ENCODE measurements at places on chromosomes 7 and 10. TPM values are rescaled to one million over a fixed set of nuclear protein-coding genes. Genes with fewer than 3 reads are reported as not detected.

- DNase-seq: no peak
- H3K36me3 ChIP-seq: no peaks in the 10 kb centered on the region
- no peak overlapping the region for H3K27ac ChIP-seq
- H3K4me3 ChIP-seq: no peak overlapping the region
- no peaks in the 10 kb centered on the region for H3K27me3 ChIP-seq
Measured at GRCh38 chr10:11602919-11603523, 8.4 kb downstream of the USP6NL start.

DNA sequence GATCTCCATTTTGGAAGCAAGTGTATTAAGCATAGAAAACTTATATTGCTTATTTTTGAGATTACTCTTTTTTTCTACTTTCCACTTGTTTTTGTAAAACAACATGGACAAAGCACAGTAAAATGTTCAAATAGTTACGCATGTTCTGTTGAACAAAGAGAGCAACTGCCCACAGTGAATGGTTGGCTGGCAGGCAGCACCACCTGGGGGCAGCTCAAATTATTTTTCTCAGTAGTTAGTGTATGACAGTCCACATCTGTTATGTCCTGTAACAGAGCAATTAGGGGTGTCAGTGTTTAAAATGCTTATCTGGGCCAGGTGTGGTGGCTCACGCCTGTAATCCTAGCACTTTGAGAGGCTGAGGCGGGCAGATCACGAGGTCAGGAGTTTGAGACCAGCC lies 46.1 kb upstream of the CACUL1 start:
- no peaks in the 10 kb centered on the region for H3K4me1 ChIP-seq
- no peak overlapping the region for H3K4me3 ChIP-seq
- no peak overlapping the region for H3K27ac ChIP-seq

NPTX2 gene
- total RNA-seq: 0.96 TPM

ZP3 gene
- 5.7 TPM for total RNA-seq

GRCh38 chr10:24857031-24857725 lies 95.2 kb downstream of the PRTFDC1 start:
- no peaks in the 10 kb centered on the region for H3K36me3 ChIP-seq
- no peaks in the 10 kb centered on the region for H3K27me3 ChIP-seq
- no peak for DNase-seq
- H3K4me3 ChIP-seq: no peak overlapping the region
- H3K27ac ChIP-seq: no peak overlapping the region

GRCh38 chr10:22228167-22228938 lies 10.5 kb upstream of the EBLN1 start:
- no peak for DNase-seq
- peak overlapping the region; percentile 94 for H3K27ac ChIP-seq
- peaks cover 8% of the 10 kb centered on the region for H3K4me1 ChIP-seq
- peak overlapping the region; percentile 79 for H3K4me3 ChIP-seq
- H3K27me3 ChIP-seq: no peaks in the 10 kb centered on the region
- no peaks in the 10 kb centered on the region for H3K36me3 ChIP-seq

GRCh38 chr10:90289037-90289436 lies 568.8 kb downstream of the HTR7 start:
- no peaks in the 10 kb centered on the region for H3K36me3 ChIP-seq
- H3K4me1 ChIP-seq: peaks cover 3% of the 10 kb centered on the region
- no peak overlapping the region for H3K27ac ChIP-seq
- no peak overlapping the region for H3K4me3 ChIP-seq
- peaks cover 3% of the 10 kb centered on the region for H3K27me3 ChIP-seq
- DNase-seq: no peak

DNA sequence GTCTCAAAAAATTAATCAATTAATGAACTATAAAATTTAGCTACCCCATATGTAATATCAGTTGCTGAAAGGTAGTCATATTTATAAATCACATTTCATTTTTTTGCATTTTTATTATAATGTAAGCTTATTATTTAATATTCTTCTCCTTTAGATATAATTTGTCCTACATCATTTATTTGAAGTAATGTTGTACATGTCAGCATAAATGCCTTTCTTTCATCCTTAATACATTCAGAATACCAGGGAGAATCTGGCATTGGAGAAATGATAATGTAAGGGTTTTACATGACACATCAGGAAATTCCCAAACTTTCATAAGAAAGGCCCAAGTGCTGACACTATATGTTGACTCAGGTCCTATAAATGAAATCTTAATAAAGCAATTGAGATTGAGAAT lies 742.1 kb downstream of the CNTNAP2 start:
- no peaks in the 10 kb centered on the region for H3K4me1 ChIP-seq
- H3K27me3 ChIP-seq: no peaks in the 10 kb centered on the region
- no peak overlapping the region for H3K27ac ChIP-seq
- no peaks in the 10 kb centered on the region for H3K36me3 ChIP-seq

GRCh38 chr10:46094931-46095750 lies 49.1 kb upstream of the MSMB start:
- DNase-seq: no peak
- H3K27me3 ChIP-seq: no peaks in the 10 kb centered on the region
- no peaks in the 10 kb centered on the region for H3K36me3 ChIP-seq
- no peaks in the 10 kb centered on the region for H3K4me1 ChIP-seq
- H3K4me3 ChIP-seq: no peak overlapping the region

LRRC61 gene
- total RNA-seq: 3.7 TPM

TRIM8 gene
- total RNA-seq: 86.2 TPM

DNA sequence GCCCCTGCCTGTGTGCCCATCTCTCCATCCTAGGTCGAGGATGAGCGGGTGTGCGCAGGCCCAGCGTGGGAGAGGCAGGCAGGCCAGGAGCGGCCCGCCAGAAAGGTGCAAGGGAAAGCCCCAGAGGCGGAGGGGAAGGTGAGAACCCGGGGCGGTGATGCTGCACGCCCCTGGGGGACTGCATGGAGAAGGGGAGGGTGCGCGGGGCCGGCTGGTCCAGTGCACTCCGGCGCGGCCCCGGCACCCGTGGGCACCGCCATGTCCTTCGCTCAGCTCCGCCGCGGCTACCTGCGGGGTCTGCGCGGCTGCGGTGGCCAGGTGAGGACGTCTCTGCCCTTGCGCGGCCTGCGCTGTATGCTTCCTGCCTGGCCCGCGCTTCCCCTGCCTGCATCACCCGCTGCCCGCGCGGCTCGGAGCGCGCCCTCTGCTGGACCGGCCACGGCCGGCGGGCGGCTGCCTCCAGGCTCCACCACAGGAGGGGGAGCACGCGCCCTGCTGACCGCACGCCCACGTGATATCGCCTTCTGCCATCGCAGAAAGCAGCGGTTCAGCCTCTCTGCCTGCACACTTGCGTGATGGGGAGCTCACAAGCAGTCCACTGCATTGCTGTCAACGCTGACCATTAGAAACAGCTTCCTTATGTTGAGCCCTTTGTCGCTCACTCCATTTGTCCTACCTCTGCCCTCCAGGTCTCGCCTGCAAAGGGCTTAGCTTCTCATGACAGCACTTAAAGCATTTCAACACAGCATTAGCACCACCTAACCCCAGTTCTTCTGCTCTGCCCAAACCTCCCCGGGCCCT lies 73.9 kb downstream of the CXCL12 start:
- H3K27me3 ChIP-seq: no peaks in the 10 kb centered on the region
- H3K4me3 ChIP-seq: peak overlapping the region; percentile 51
- H3K36me3 ChIP-seq: no peaks in the 10 kb centered on the region
- DNase-seq: peak; percentile 87
- H3K4me1 ChIP-seq: peaks cover 14% of the 10 kb centered on the region

PILRA gene
- 2.2 TPM for total RNA-seq

DNA sequence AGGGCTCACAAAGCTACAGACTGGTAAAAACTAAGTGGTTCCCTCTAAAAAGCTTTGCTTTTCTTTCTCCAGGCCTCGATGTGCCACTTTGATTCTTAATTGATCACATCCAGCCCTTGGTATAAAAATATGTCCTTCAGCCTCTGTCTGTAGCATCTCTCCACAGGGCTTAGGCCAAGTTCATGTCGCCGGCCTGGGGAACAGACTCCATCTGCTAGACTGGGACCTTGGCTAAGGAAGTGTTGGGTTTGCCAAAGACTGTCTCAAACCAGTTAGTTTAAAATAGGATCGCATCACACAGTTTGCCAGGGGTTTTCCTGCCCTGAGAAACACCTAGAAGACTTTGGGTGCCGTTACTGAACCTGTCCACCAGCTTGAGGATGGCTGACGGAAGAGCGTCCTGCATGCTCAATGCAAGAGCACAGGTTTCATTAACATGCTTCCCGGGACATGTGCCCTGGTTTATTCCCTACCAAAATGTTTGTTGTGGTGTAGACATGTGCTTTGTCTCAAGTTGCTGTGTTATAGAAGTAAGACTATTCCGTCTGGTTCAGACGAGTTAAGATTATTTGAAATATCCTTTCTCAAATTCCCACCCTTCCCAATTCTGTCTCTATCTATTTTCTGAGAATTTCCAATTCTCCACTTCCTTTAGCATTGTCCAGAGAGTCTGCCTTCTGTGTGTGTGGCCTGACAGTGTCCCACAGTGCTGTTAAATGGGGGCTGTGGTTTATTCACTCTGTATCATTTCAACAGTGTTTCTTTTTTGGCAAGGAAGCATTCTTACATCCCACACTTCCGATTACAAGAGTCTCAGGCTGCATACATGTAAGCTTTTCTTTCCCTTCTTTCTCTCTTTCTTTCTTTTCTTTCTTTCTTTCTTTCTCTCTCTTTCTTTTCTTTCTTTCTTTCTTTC lies 334.7 kb downstream of the INHBA start:
- DNase-seq: peak; percentile 23
- no peak overlapping the region for H3K27ac ChIP-seq
- H3K27me3 ChIP-seq: no peaks in the 10 kb centered on the region
- H3K36me3 ChIP-seq: no peaks in the 10 kb centered on the region

GRCh38 chr7:30223896-30224295 lies 60.5 kb upstream of the ZNRF2 start:
- no peak overlapping the region for H3K4me3 ChIP-seq
- H3K27me3 ChIP-seq: no peaks in the 10 kb centered on the region
- peaks cover 4% of the 10 kb centered on the region for H3K4me1 ChIP-seq
- H3K36me3 ChIP-seq: no peaks in the 10 kb centered on the region
- H3K27ac ChIP-seq: no peak overlapping the region
- no peak for DNase-seq

WNT8B gene
- not detected for total RNA-seq

GRCh38 chr10:86411281-86411841 lies 44.8 kb upstream of the GRID1 start:
- H3K27me3 ChIP-seq: no peaks in the 10 kb centered on the region
- no peak for DNase-seq
- H3K36me3 ChIP-seq: no peaks in the 10 kb centered on the region
- H3K4me1 ChIP-seq: peaks cover 25% of the 10 kb centered on the region

GRCh38 chr7:143287339-143287934 lies 714 bp upstream of the CASP2 start:
- H3K4me1 ChIP-seq: peaks cover 62% of the 10 kb centered on the region
- H3K4me3 ChIP-seq: peak overlapping the region; percentile 23
- peak overlapping the region; percentile 96 for H3K27ac ChIP-seq
- no peaks in the 10 kb centered on the region for H3K36me3 ChIP-seq
- DNase-seq: no peak

TMEM140 gene
- 24.7 TPM for total RNA-seq

SH2B2 gene
- 1.3 TPM for total RNA-seq

DNA sequence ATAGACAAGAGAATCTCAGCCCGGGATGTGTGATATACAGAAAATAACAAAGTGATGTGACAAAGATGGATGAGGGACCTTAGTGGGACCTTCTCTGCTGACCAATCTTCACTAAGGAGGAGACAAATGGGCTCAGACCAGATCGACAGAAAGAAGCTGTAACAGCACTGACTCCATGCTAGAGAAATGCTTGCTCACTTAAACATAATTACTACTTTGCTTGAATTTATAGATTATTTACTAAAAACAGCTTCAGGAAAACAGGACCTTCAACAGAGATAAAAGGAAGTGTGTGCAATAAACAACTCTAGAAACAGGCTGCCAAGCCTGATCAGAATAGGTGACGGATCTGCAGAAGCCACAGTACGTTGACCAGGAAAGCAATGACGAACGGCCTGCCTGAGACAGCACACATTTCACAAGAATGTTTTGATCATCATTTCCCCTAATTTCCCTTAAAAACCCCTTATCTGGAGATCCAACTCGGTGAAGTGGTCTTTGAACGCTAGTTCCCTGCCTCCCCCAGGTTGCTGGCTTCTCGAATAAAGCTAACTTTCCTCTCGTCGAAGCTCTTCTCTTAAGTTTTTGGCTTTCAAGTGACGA lies 98.4 kb upstream of the STEAP1B start:
- DNase-seq: no peak
- no peak overlapping the region for H3K27ac ChIP-seq
- no peaks in the 10 kb centered on the region for H3K27me3 ChIP-seq

SLC25A40 gene
- total RNA-seq: 20.1 TPM

- H3K36me3 ChIP-seq: no peaks in the 10 kb centered on the region
- H3K27ac ChIP-seq: no peak overlapping the region
- no peaks in the 10 kb centered on the region for H3K27me3 ChIP-seq
- no peaks in the 10 kb centered on the region for H3K4me1 ChIP-seq
Measured at GRCh38 chr7:42406358-42406757, 169.3 kb upstream of the GLI3 start.

GRCh38 chr7:127629268-127629854 lies 11.4 kb upstream of the PAX4 start:
- peaks cover 4% of the 10 kb centered on the region for H3K4me1 ChIP-seq
- no peak overlapping the region for H3K4me3 ChIP-seq
- DNase-seq: no peak
- H3K27ac ChIP-seq: no peak overlapping the region

OIT3 gene
- total RNA-seq: 0.34 TPM

- H3K4me1 ChIP-seq: peaks cover 7% of the 10 kb centered on the region
- H3K27ac ChIP-seq: no peak overlapping the region
- H3K27me3 ChIP-seq: no peaks in the 10 kb centered on the region
- H3K36me3 ChIP-seq: no peaks in the 10 kb centered on the region
- no peak for DNase-seq
Measured at GRCh38 chr10:103227416-103227815, 18.3 kb upstream of the RPEL1 start.

ACTA2 gene
- 74.3 TPM for total RNA-seq

ZNF438 gene
- total RNA-seq: 14.5 TPM

GRCh38 chr7:49631071-49631815 lies 142.2 kb upstream of the VWC2 start:
- H3K4me1 ChIP-seq: peaks cover 9% of the 10 kb centered on the region
- H3K27ac ChIP-seq: peak overlapping the region; percentile 73
- no peaks in the 10 kb centered on the region for H3K27me3 ChIP-seq
- H3K36me3 ChIP-seq: no peaks in the 10 kb centered on the region
- no peak for DNase-seq

- peaks cover 19% of the 10 kb centered on the region for H3K4me1 ChIP-seq
- H3K36me3 ChIP-seq: no peaks in the 10 kb centered on the region
- H3K27ac ChIP-seq: no peak overlapping the region
- H3K4me3 ChIP-seq: no peak overlapping the region
Measured at GRCh38 chr7:30678805-30679204, 3.5 kb downstream of the CRHR2 start.

GRCh38 chr7:105874055-105874454 lies 2.3 kb downstream of the ATXN7L1 start:
- no peak overlapping the region for H3K27ac ChIP-seq
- no peak for DNase-seq
- no peaks in the 10 kb centered on the region for H3K4me1 ChIP-seq
- no peaks in the 10 kb centered on the region for H3K36me3 ChIP-seq

NPC1L1 gene
- total RNA-seq: 0.29 TPM

Data from heart right ventricle (tissue), 16 donors.